ENCODE measurements at places on chromosomes 5 and 9.
A peak's percentile ranks its signal among the peaks of the same experiment; 100 is the strongest.

GRCh38 chr9:5643005-5643624 is 14.2 kb downstream of the RIC1 start:
- DNase-seq = no peak

DNA sequence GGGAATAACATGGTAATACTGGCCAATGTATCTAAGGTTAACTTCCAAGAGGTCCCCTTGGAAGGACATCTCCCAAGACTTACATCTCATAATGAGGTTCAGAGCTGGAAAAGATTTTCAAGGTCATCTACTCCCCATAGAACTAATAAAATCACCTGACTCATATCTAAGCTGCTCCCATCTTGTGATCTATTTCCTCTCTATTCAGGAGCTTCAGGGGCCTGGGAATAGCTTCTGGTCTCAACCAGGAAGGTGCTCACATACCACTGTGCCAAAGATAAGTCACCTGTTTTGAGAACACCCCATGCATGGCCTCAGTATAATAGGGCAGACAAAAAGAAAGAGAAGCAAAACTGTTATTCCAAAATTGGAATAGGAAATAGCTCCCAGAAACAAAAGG is 74.2 kb downstream of the OXCT1 start:
- DNase-seq = no peak

GRCh38 chr5:172941067-172941516 is 18.1 kb upstream of the RPL26L1 start:
- DNase-seq = no peak

DNA sequence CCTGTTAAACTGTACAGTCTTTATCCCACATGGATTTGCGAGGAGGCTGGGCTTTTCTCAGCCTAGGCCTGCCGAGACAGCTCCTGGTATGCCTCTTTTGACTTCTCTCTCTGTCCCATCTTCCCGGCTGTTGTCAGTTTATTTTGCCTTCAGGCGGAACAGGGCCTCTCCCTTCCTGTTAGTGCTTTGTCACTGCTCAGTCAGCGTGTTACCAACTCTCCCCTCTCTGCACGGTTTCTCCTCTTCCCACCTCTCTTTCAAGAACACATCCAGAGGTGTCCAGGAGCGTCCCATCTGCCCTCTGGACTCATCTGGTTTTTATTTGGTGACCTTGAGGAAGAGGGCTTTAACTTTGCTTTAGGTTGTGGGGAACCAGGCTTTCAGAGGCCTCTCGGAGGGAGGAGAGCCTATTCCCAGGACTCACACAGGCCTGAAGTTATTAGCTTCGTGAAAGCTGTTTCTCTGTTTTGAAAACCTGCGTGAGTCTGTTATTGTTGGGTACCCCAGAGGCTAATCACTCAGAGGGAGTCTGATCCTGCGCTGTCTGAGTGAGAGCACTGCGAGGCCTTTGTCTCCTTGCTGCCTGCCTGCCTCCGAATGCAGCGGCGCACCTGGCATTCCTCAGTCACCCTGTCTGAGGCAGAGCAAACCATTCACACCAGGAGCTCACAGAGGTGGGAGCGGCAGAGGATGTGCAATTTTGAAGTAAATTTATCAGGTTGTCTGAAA is 234.4 kb upstream of the MPDZ start:
- peak; percentile 87 for DNase-seq

- no peak for DNase-seq
These were observed 4.2 kb downstream of the NINJ1 start for GRCh38 chr9:93129691-93130500.

- DNase-seq = no peak
These were observed 18.9 kb upstream of the ASS1 start for GRCh38 chr9:130425741-130426466.

GRCh38 chr9:35211854-35212253 is 50.0 kb downstream of the UNC13B start:
- DNase-seq = no peak

GRCh38 chr5:36105819-36106218 is 39.1 kb upstream of the UGT3A2 start:
- DNase-seq = no peak

- no peak for DNase-seq
These were observed 207.6 kb downstream of the MPDZ start for GRCh38 chr9:13071921-13072320.

DNA sequence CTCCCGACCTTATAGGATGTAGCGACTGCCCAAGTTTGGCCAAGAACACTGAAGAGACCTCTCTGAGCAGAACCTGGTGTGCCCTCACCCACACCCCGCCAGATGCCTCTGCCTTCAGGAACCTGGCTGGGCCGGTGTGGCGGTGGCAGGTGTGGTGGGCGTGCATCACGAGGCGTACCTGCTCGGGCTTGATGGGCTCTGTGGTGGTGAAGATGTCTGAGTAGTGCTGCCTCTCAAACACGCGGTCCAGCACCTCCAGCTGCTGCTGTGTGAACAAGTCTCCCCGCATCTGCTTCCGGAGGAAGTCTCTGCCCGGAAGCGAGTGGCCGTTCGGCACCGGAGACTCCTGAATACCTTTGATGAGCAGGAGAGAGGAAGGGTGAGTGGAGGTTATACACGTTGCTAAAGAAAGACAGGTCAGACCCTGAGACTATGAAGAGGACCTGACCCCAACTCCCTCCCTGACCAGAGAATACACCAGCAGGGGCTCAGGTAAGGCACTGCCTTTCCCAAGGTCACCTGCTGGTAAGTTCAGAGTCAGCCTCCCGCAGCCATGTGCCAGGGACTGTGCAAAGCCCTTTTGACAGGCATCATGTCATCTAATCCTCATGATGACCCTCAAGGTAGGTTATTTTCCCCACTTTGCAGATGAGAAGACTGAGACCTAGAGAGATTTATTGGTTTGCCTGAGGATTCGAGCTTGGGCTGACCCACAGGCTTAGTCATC is 67.5 kb downstream of the PAX5 start:
- no peak for DNase-seq

- DNase-seq = no peak
These were observed 92.2 kb downstream of the ZNF462 start for GRCh38 chr9:106954974-106955850.

All from COR-L47 (cell line).